ENCODE measurements at places on chromosomes 12 and 14.

DNA sequence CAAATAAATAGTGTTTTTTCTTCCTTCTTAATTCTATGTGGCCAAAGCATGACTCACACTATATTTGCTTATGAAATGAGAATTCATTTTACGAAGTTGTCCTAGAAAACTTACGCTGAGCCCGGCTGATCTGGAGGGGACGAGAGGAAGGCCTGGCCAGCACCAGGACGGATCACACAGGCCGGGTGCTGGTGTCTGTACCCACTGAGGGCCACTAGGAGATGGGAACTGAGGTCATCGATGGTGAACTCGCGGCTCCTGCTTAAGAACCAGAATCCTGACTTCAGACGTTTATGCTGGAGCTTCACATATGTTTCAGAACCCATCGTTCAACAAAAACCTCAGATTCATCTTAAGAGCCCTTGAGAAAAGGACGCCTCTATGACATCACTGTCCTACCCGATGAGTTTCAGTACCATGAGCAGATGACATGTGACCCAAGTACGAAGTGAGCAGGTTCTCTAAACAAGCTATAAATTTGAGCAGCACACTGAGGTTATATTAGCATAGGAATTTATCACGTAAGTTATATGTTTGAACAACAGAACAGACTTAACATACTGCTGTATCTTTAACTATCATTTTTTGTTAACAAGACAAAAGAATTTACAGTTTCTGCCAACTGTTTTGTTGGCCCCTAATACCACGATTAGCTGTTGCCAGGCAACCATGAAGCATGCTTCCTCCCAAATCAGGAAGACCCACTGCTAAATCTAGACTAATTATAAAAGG is 111.9 kb downstream of the FOXN3 start:
- no peak for DNase-seq

- DNase-seq: no peak
Measured at GRCh38 chr14:68661226-68662225, 131.3 kb downstream of the ZFP36L1 start.

DNA sequence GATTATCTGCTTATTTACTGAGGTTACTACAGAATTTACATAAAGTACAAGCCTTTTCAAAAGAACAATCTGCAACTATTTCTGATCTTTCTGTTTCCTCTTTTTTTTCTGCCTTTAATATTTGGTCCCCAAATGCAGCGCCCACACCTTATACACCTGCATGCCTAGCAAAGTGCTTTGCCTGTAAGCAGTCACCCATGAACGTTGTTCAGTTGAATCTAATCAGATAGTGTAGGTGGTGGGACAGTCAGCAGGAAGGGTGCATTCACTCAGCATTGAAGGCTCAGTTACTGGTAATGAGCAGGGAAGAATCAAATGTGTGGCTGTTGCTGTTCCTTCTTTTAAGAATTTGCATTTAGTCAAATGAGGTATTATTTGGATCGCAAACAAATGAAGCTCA is 108.4 kb downstream of the GPR135 start:
- no peak for DNase-seq

- DNase-seq: no peak
Measured at GRCh38 chr12:45518291-45519235, 210.9 kb upstream of the ARID2 start.

- DNase-seq: no peak
Measured at GRCh38 chr12:29991924-29992323, 208.2 kb upstream of the TMTC1 start.

DNA sequence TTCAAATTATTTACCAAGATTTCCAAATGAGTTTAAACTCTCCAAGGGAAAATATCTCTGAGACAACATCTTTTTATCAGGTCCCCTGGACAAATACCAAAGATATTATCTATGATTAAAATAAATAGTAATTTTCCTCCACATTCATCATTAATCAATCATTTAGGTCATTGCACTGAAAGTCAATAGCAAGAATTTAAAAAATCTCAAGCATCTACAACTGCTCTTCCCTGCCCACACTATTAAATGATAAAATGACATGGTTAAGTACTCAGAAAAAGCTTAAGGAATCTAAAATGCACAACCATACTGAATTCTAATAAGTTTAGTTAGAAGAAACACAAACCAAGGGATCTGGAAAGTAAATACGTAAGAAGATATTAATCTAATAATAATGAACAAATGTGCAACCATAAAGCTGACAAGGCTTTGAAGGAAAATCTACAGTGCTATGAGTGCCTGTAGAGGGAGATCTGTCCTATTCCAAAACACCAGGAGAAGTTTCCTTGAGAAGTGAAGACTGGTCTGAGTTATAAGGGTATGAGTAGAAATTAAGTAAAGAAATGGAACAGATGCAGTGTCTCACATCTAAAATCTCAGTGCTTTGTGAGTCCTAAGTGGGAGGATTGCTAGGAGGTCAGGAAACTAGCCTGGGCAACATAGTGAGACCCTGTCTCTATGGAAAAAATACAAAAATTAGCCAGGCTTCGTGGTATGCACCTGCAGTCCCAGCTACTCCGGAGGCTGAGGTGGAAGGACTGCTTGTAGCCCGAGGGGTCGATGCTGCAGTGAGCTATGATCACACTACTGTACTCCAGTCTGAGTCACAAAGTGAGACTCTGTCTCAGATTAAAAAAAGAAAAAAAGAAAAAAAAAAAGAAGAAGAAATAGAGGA is 19.2 kb downstream of the INTS13 start:
- no peak for DNase-seq

DNA sequence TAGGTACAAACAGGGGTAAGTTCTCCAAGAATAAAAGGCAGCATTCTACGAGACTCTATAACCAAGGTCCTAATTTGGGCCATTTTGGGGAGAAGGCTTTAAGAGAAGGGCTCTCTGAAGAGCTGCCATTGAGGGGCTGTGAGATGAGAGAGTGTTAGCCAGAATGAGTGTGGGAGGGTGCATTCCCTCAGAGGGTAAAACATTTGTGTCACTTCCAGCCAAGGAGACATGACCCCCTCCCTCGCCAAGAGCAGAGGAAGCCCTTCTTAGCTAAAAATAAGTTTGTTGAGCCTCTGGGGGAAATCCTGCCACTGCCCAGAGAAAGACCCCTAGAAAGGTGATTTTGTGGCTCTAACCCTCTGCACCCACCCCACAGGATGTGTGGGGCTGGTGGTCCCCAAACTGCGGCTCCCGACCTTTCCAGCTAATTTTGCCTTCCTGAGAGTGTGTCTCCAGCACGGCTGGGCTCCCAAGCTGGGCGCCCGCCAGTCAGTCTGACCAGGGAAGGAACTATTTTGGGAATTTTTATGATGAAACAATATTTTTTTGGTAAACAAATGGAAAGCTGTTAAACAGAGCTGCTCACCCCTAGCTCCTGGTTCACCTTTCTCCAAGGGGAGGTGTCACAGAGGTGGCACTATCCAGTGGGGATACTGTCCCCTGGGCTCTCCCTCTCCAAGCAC is 65.9 kb upstream of the JDP2 start:
- DNase-seq: no peak

GRCh38 chr14:70350078-70350477 is 9.4 kb downstream of the COX16 start:
- DNase-seq: no peak

- no peak for DNase-seq
Measured at GRCh38 chr12:29728030-29728429, 55.7 kb downstream of the TMTC1 start.

DNA sequence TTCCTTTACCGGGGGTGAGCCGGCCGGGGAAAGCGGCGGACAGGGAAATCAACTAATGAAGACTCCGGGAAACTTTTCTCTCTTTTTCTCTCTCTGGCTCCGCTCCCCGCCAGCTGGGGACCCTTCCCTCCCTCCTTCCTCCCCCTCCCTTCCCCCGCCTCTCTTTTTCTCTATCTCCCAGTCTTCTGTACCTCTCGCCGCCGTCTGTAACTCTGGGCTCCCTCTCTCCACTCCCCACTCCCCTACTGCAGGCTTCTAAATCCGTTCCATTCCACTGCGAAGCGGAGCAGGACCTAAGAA is 6.9 kb upstream of the HOXC11 start:
- no peak for DNase-seq

DNA sequence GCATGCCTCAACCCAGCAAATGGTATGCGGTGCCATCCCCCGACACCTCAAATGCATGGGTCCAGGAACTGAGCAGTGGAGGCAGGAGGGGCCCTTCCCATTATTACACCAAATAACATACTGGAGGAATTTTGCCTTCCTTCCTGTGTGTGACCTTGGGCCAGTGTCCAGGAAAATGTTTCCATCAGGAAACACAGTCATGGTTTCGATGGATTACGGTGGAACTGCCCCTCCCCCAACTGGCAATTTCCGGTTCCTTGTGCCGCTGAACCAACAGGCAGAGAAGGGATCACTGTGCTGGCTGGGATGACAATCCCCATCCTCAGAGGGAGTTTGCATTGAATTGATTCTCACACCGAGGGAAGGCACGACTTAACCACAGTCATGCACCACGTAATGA is 9.1 kb upstream of the CDC42BPB start:
- no peak for DNase-seq

DNA sequence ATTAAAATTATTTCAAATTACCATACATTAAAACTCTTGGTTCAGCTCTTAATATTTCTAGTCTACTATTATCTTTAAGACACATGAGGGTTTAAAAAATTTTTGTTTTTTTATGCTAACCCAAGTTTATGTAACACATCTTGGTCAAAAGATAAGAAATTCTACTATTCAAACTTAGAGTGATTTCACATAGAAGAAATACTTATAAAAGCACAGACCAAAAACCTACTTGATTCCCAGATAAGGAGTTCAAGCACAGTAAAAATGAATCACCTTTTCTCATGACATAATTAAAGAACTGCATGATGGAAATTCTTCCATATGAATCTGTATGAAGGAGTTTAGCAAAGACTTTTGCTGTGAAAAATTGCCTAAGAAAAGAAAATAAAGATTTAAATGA is 13.9 kb downstream of the PPP2R3C start:
- DNase-seq: no peak

- DNase-seq: no peak
Measured at GRCh38 chr12:91328451-91328850, 145.8 kb upstream of the DCN start.

- no peak for DNase-seq
Measured at GRCh38 chr12:123543541-123543940, 10.0 kb upstream of the RILPL1 start.

DNA sequence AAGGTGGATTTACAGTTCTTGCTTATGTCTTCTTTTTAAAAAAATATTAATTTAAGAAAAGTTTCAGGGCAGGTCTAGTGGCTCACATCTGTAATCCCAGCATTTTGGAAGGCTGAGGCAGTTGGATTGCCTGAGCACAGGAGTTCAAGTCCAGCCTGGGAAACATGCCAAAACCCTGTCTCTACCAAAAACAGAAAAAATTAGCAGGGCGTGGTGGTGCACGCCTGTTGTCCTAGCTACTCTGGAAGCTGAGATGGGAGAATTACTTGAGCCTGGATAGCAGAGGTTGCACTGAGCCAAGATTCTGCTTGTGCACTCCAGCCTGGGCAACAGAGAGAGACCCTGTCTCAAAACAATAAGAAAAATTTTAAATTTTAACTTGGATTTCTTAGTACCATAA is 5.4 kb upstream of the TAS2R46 start:
- no peak for DNase-seq

- no peak for DNase-seq
Measured at GRCh38 chr12:40178701-40179100, 46.1 kb upstream of the LRRK2 start.

GRCh38 chr12:23446746-23447145 is 502.7 kb downstream of the SOX5 start:
- no peak for DNase-seq

GRCh38 chr12:32069071-32069470 is 37.6 kb upstream of the BICD1 start:
- no peak for DNase-seq

GRCh38 chr14:54572316-54572715 is 5.4 kb downstream of the SAMD4A start:
- DNase-seq: no peak

DNA sequence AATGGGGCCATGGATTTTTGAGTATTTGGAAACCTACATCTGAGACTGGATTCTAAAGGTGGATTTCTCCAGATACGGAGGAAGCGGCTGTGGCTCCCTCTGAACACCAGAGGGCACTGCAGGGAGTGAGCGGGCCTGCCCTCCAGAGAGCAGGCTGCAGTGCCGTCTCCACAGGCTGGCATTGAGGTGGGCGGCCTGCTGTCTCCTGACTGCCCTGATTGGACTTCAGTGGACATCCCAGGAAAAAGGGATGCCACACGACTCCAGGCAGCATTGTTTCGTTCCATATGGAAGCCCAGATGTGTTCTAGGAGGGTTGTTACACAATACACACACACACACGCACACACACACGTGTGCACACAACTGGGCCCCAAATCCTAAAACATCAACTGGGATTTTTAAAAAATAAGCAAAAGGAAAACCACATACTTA is 20.9 kb upstream of the ANO2 start:
- DNase-seq: no peak

- no peak for DNase-seq
Measured at GRCh38 chr12:29039013-29039412, 110.1 kb upstream of the FAR2 start.

DNA sequence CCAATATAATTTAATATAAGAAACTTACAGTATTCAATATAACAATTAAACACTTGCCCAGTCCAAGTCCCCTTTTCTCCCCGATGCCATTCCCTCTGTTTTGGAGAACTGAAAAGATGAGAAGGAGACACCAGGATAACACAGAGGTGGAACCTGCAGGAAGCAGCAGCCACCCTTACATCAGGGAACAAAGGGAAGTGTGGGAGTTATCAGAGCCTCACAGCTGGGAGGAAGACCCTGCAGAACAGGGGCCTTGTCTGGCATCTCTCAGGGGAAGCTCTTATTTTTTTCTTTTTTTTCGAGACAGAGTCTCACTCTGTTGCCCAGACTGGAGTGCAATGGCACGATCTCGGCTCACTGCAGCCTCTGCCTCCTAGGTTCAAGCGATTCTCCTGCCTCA is 52.6 kb downstream of the CALM1 start:
- no peak for DNase-seq

DNA sequence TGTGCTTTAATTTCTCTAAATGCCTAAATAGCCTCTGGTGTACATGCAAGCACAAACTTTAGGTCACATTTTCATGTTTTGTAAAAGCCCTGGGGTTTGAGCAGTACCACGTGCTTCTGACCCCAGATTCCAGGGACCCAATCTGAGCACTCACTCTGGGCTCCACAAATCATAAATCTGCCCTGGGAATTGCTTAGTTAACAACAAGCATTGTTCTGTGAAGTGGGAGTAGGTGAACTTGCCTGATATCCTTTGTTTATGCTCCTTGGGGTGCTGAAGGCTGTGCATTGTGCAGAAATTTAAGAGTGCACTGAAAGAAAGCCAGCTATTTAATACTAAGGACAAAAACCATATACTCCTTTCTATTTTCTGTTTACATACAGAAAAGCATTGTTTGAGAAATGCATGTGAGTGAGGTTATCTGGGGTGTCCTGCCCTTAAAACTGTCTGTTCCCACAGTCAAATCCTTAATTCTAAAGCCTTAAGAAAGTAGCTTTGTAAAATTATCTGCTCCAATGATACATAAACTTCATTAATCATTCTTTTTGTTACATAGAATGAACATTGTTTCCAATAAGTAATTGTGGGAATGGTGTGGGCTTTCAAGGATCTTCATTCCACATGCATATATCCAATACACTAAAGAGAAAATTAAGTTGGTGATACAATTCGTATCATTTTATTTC is 258.6 kb upstream of the NPAS3 start:
- no peak for DNase-seq

All from stimulated activated CD4-positive, alpha-beta T cell treated with anti-CD3 and anti-CD28 coated beads, Interleukin-15, amount 100 ng/mL, for 1 hour (primary cell).